Endothelial cell of umbilical vein (primary cell): ENCODE measurements at places on chromosomes 5 and 9. TPM values are rescaled to one million over a fixed set of nuclear protein-coding genes. Genes with fewer than 3 reads are reported as not detected.

PCDHB12 gene
- 0.18 and 0.20 TPM in 2 replicates for total RNA-seq

DPYSL3 gene
- 142 and 146 TPM in 2 replicates for total RNA-seq

PTCH1 gene
- 12.1 and 14.4 TPM in 2 replicates for total RNA-seq

- H3K4me1 ChIP-seq = no peaks in the 10 kb centered on the region
- no peaks in the 10 kb centered on the region for H3K36me3 ChIP-seq
- H3K27ac ChIP-seq = no peak overlapping the region
- no peak overlapping the region for H3K4me3 ChIP-seq
- H3K27me3 ChIP-seq = no peaks in the 10 kb centered on the region
These were observed 19.8 kb upstream of the SLC9A3 start for GRCh38 chr5:543755-544674.

- H3K27ac ChIP-seq = no peak overlapping the region
- no peaks in the 10 kb centered on the region for H3K4me1 ChIP-seq
These were observed 214.8 kb downstream of the PAX5 start for GRCh38 chr9:36818965-36819870.

DNA sequence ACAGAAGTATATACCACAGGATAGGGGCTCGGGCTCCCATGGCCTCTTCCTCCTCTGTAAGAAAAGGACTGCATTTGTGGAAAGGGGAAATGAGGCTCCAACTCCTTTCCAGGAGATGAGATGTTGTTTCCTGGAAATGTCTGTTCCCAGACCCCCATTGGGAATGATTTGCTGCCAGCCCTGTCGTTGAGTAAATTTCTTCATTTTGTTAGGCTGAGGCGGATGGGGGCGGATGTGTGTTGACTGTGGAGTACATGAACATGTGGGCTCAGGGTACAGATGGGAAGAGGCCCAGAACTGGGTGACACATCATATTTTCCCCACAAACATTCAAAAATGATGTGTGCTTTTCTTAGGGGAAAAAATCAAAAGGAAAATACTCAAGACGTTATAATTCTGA lies 28.8 kb upstream of the TNFAIP8 start:
- no peaks in the 10 kb centered on the region for H3K36me3 ChIP-seq
- no peak for DNase-seq
- H3K27ac ChIP-seq = no peak overlapping the region
- no peaks in the 10 kb centered on the region for H3K27me3 ChIP-seq
- peaks cover 19% of the 10 kb centered on the region for H3K4me1 ChIP-seq
- H3K4me3 ChIP-seq = no peak overlapping the region

DNA sequence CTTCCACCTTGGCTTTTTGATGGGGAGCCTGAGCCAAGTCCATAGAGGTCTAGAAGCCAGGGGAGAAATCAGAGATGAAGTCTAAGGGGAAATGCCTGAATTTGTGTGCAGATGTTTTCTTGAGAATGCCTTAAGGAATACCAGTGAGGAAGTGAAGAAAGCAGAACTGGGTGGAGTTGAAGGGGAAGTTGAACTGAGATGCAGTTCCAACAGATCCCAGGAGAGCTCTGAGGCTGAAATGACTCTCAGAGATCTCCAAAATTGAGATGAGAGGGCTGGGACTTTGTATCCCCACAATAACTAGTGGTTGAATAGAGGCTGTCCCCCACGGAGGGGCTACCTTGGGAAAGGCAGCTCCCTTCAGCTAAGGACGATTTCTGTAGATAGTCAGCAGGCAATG lies 197.1 kb downstream of the ZNF462 start:
- H3K4me1 ChIP-seq = no peaks in the 10 kb centered on the region
- H3K27ac ChIP-seq = no peak overlapping the region
- no peaks in the 10 kb centered on the region for H3K27me3 ChIP-seq
- no peaks in the 10 kb centered on the region for H3K36me3 ChIP-seq
- no peak for DNase-seq

DNA sequence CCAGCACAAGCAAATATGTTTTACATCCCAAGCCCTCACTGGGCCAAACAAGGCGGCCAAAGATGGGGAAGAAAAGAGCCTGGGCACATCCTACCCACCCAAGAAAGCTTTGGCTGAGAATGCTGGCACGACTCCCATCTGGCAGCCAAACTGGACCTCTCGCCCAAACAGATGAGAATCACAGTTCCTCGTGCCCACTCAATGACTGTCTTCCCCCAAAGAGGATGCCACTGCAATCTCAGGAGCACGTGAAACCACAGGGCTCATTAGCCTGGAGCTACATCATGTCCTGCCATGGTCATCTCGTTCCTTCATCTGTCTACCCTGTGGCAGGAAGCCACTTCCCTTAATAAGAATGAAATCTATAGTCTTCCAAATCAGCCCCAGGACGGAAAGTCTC lies 536.8 kb downstream of the BNC2 start:
- no peak overlapping the region for H3K27ac ChIP-seq
- peaks cover 25% of the 10 kb centered on the region for H3K4me1 ChIP-seq
- DNase-seq = no peak
- no peaks in the 10 kb centered on the region for H3K36me3 ChIP-seq
- no peaks in the 10 kb centered on the region for H3K27me3 ChIP-seq

GRCh38 chr5:153365547-153365946 lies 124.9 kb upstream of the GRIA1 start:
- H3K36me3 ChIP-seq = no peaks in the 10 kb centered on the region
- no peak overlapping the region for H3K4me3 ChIP-seq
- H3K27ac ChIP-seq = no peak overlapping the region
- no peak for DNase-seq
- H3K4me1 ChIP-seq = no peaks in the 10 kb centered on the region

DNA sequence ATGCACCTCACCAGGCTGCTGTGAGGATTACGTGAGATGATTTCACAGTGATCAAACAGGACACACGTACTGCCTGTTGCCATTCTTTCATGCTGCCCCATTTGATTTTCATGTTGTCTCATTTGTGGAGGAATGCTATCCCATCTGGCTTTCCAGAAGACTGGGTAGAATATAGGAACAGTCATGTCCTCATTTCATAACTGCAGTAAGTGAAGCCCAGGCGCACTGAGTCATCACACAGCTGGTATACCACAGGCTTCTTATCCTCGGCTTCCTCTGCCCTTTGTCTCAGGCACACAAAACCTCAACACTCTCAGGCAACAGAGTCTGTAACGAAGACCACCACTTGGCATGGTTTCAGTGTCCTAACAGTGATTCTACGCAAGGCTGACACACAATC lies 62.3 kb downstream of the LHFPL2 start:
- no peaks in the 10 kb centered on the region for H3K27me3 ChIP-seq
- no peaks in the 10 kb centered on the region for H3K36me3 ChIP-seq
- DNase-seq = peak; percentile 74
- no peak overlapping the region for H3K4me3 ChIP-seq

DNA sequence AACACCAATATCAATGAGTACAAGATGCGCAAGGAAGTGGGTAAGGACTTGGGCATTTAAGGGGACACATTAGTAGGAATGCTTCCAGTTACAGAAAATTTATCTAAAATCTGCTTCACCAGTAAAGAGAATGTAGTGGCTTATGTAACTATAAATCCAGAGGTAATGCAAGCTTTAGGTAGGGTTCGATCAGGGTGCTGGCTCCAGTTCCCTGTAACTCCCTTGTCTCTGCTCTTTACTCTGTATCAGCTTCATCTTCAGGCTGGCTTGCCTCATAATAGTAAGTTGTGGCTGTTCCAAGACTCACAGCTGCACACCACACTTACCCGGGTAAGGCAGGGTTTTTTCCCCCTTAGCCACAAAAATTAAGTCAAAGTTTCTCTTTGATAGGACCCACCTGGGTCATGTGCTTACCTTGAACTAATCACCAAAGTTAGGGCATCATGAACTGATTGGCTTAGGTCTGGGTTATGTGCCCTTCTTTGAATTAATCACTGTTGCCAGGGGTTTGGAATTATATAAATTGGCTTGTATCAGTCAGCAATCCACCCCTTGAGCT lies 35.5 kb downstream of the ARHGEF37 start:
- H3K27me3 ChIP-seq = no peaks in the 10 kb centered on the region
- peaks cover 8% of the 10 kb centered on the region for H3K36me3 ChIP-seq
- H3K27ac ChIP-seq = no peak overlapping the region
- no peak for DNase-seq

GRCh38 chr9:127862075-127863011 lies 7.9 kb upstream of the ENG start:
- no peaks in the 10 kb centered on the region for H3K27me3 ChIP-seq
- no peaks in the 10 kb centered on the region for H3K36me3 ChIP-seq
- H3K27ac ChIP-seq = peak overlapping the region; percentile 62
- peaks cover 36% of the 10 kb centered on the region for H3K4me1 ChIP-seq
- DNase-seq = peak; percentile 77
- H3K4me3 ChIP-seq = no peak overlapping the region
